Progenitor cell of endocrine pancreas (in vitro differentiated cells): ENCODE measurements at places on chromosomes 5 and 9.

- H3K27ac ChIP-seq = no peak overlapping the region
- no peaks in the 10 kb centered on the region for H3K27me3 ChIP-seq
These were observed 184.4 kb downstream of the SAXO1 start for GRCh38 chr9:18848657-18849056.

DNA sequence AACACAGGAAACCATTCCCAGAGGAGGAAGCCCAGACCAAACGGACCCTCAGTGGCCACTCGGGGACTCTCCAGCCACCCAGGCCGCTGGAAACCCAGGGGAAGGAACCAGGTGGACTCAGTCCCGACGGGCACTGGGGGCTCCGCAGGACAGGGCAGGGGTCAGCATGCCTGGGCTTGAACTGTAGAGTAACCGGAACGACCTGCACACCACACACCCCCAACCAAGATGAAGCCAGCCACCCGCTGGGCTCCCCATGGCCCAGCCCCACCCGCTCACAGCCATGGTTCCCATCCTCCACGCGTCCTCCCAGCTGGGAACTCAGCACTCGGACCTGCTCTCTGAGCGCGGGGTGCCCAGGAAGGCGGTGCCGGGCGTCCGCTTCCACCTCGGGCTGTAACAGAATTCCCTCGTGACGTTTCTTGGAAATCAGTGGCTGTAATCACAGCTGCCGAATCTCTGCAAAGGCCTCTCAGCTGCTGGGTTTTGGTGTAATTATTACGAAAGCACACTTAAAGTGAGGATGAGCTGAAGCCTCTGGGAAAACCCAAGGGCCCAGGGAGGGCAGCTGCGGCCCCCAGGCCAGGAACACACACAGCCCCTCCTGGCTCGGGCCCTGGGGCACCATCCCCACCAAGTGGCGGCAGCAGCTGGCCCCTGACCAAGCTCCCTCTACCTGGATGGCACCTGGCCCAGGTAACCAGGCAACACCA is 13.8 kb downstream of the NACC2 start:
- H3K36me3 ChIP-seq = no peaks in the 10 kb centered on the region
- no peaks in the 10 kb centered on the region for H3K27me3 ChIP-seq
- no peak overlapping the region for H3K4me3 ChIP-seq
- peaks cover 6% of the 10 kb centered on the region for H3K4me1 ChIP-seq

DNA sequence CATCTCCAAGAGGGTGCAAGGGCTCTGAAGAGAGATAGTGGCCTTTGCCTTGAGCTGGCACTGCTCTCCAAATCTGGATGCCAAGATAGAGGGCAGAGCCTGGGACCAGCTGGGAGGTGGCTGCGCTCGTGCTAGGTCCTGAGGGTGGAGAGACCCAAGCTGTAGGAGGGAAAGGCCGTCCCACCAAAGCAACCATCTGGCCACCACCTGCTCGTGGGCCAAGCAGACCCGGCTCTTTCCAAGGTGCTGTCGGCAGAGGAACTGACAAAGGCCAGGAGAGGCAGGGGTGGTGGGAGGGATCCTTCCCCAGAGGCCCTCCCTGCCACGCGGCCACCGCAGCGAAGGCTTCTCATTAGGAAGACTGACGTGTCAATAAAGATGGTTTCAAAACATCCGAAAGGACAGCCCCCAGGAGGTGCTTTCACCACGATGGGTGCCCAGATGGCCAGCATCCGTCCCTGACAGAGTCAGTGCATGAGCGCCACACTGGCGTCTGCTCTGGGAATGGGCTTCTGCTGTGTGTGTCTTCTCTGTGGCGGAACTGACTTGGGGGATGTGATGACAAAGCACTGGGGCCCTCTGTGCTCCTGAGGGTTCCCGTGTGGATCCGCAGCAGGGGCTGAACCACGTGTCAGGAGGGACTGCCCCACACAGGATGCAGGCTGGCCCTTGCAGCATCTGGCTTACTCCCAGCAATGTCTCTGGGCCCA is 213.5 kb downstream of the FANCC start:
- no peak for DNase-seq
- no peak overlapping the region for H3K4me3 ChIP-seq
- H3K27me3 ChIP-seq = no peaks in the 10 kb centered on the region
- peaks cover 16% of the 10 kb centered on the region for H3K36me3 ChIP-seq
- H3K27ac ChIP-seq = no peak overlapping the region
- H3K4me1 ChIP-seq = no peaks in the 10 kb centered on the region

- H3K4me1 ChIP-seq = peaks cover 5% of the 10 kb centered on the region
- H3K36me3 ChIP-seq = peaks cover 6% of the 10 kb centered on the region
- no peak overlapping the region for H3K4me3 ChIP-seq
- DNase-seq = no peak
- no peaks in the 10 kb centered on the region for H3K27me3 ChIP-seq
- no peak overlapping the region for H3K27ac ChIP-seq
These were observed 49.0 kb downstream of the NDUFAF2 start for GRCh38 chr5:60993875-60994571.

- no peak for DNase-seq
- H3K4me1 ChIP-seq = no peaks in the 10 kb centered on the region
- H3K27ac ChIP-seq = no peak overlapping the region
These were observed 155.1 kb upstream of the ZNF462 start for GRCh38 chr9:106707738-106708474.

- H3K4me1 ChIP-seq = peaks cover 6% of the 10 kb centered on the region
- H3K27me3 ChIP-seq = no peaks in the 10 kb centered on the region
- no peak for DNase-seq
- H3K27ac ChIP-seq = no peak overlapping the region
- no peaks in the 10 kb centered on the region for H3K36me3 ChIP-seq
These were observed 115.8 kb upstream of the SLIT3 start for GRCh38 chr5:169416583-169417196.

GRCh38 chr5:168227973-168228615 is 63.4 kb upstream of the WWC1 start:
- no peak for DNase-seq
- peaks cover 6% of the 10 kb centered on the region for H3K27me3 ChIP-seq
- no peak overlapping the region for H3K4me3 ChIP-seq
- peaks cover 8% of the 10 kb centered on the region for H3K4me1 ChIP-seq
- H3K27ac ChIP-seq = no peak overlapping the region

DNA sequence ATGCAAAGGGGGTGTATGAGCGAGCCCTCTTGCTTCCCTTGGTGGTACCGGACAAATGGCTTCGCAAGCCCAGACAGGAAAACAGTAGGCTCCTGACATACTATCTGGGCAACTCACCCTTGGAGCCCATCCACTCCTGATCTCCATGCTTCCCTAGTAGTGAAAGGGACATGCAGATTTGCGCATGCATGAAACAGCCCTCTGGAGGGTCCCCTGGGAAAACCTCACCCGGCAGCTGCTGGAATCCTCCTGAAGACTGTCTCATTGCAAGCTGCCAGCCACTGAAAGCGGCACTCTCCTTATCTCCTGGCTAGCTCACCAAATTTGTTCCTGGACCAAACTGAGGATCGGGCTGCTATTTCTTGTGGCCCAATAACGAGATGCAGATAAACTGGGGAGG is 10.2 kb downstream of the ZNF169 start:
- no peak for DNase-seq
- no peak overlapping the region for H3K27ac ChIP-seq
- no peaks in the 10 kb centered on the region for H3K27me3 ChIP-seq

DNA sequence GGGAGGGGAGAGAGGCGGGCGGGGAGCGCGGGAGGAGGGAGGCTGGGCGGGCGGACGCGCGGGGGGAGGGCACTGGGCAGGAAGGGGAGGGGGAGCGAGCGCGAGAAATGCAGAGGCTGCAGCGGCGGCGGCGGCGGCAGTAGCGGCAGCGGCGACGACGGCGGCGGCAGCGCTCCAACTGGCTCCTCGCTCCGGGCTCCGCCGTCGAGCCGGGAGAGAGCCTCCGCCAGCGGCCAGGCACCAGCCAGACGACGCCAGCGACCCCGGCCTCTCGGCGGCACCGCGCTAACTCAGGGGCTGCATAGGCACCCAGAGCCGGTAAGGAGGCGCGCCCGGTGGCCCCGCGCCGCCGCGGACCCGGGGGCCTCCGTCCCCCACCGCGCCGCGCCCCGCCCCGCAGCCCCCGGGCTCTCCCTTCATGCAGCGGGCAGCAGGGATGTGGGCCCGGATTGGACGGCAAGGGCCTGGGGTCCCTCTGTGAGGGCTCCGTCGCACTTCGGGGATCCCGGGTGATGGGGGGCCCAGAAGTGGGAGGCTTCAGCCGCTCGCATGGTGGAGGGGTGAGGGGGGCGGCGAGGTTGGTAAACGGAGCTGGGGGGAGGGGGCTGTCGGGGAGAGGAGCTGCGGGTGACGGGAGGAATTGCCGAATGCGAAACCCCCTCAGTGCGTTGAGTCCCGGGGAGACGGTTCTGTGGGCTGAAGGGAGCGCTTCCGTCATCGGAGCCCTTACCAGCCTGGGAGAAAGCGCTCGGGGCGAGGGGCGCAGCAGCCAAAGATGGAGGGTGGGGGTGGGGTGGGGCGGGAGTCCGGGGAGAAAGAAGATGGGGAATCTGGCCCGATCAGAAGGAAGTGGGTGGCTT is at the start of gene BASP1:
Gene BASP1 (plus strand): TSS at position 139 of the 860 bp plus-strand sequence. CDS start 57,586 bp downstream, outside the sequence.
- peaks cover 4% of the 10 kb centered on the region for H3K36me3 ChIP-seq
- no peaks in the 10 kb centered on the region for H3K27me3 ChIP-seq
- peak within 1 kb of the TSS; percentile 96 for H3K4me3 ChIP-seq
- peak within 1 kb of the TSS; percentile 97 for H3K27ac ChIP-seq

DNA sequence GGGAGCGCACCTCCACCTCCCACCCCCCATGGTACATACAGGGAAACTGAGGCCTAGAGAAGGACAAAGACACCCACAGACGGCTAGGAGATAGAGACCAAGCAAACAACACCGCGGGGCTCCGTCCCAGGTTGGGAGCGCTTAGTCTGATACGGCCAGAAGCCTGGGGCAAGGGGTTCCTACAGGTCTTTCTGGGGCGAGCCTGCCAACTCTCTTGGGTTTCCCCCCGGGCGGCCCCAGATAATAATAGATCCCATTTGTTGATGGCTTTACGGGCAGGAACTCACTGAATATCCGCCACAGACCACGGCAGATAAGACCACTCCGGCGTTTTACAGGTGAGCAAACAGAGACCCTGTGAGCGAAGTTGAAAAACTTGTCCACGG is 5.0 kb upstream of the EBF1 start:
- H3K27ac ChIP-seq = no peak overlapping the region
- H3K4me3 ChIP-seq = peak overlapping the region; percentile 59
- peaks cover 22% of the 10 kb centered on the region for H3K4me1 ChIP-seq

DNA sequence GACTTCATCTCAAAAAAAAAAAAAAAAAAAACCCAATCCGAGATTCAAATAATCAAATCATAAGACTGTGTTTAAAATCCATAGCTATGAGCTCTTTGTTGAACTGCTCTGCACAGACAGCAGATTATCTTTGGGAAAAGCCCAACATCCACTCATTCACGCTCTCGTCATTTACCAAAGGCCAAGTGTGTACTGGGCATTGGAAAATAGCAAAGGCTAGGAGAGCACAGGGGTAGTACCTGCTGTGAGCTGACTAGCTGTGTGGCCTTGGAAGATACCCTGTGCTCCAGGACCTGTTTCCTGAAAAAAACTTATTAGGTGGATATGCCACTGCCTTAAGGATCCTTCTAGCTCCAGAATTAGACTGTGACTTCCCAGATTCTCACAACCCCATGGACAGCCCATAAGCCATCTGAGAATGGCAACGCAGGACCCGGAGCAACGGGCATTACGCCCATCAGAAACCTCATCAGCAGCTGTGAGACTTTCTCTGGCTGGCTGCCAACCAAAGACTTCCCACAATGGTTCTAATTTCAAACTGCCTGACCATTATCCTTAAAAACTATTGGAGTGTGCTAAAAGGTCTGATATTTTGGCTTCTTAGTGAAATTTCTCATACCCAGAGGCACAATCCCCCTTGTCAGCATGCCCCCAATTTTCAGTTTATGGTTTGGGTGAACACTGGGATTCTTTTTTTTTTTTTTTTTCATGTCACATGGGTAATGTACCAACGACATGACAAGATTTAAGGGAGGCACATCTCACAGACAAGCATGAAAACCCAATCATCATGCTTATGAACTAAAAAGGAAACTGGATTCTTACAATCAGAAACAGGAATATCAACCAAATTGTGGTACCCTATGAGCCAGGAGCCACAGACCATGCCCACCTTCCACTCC is 16.8 kb downstream of the SERINC5 start:
- peaks cover 28% of the 10 kb centered on the region for H3K4me1 ChIP-seq
- H3K27ac ChIP-seq = peak overlapping the region; percentile 75
- DNase-seq = no peak
- H3K4me3 ChIP-seq = no peak overlapping the region

GRCh38 chr5:91255396-91256141 is 127.5 kb downstream of the ARRDC3 start:
- no peak for DNase-seq
- H3K4me1 ChIP-seq = peaks cover 5% of the 10 kb centered on the region

GRCh38 chr5:64201996-64202395 is 36.4 kb downstream of the RNF180 start:
- H3K4me1 ChIP-seq = no peaks in the 10 kb centered on the region
- H3K27me3 ChIP-seq = no peaks in the 10 kb centered on the region
- no peaks in the 10 kb centered on the region for H3K36me3 ChIP-seq
- H3K4me3 ChIP-seq = no peak overlapping the region
- no peak overlapping the region for H3K27ac ChIP-seq

DNA sequence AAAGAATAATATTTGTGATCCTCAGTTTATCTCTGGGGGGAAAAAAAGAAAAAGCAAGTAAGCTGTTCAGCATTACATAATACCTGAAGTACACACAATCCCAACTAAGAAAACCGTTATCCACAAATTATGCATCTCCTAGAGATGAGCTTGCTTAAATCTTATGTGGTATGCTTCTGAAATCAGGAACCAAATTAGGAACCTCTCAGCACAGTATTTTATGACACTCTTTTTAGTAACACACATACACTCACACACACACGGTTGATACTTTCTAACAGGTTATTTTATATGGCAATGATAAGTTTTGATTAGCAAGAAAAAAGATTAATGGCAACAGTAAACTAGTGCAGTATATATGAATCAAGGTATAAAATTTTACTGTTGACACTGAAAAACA is 1.2 kb upstream of the ZNF510 start:
- peak overlapping the region; percentile 90 for H3K4me3 ChIP-seq
- no peaks in the 10 kb centered on the region for H3K27me3 ChIP-seq
- H3K27ac ChIP-seq = no peak overlapping the region
- H3K4me1 ChIP-seq = peaks cover 10% of the 10 kb centered on the region
- peaks cover 7% of the 10 kb centered on the region for H3K36me3 ChIP-seq

GRCh38 chr5:107779437-107779836 is 108.7 kb upstream of the EFNA5 start:
- peaks cover 2% of the 10 kb centered on the region for H3K36me3 ChIP-seq
- no peak for DNase-seq
- H3K27ac ChIP-seq = no peak overlapping the region
- peaks cover 46% of the 10 kb centered on the region for H3K27me3 ChIP-seq

GRCh38 chr5:476814-477175 is 33.8 kb downstream of the EXOC3 start:
- no peak overlapping the region for H3K27ac ChIP-seq
- no peak overlapping the region for H3K4me3 ChIP-seq
- H3K36me3 ChIP-seq = no peaks in the 10 kb centered on the region
- DNase-seq = no peak

DNA sequence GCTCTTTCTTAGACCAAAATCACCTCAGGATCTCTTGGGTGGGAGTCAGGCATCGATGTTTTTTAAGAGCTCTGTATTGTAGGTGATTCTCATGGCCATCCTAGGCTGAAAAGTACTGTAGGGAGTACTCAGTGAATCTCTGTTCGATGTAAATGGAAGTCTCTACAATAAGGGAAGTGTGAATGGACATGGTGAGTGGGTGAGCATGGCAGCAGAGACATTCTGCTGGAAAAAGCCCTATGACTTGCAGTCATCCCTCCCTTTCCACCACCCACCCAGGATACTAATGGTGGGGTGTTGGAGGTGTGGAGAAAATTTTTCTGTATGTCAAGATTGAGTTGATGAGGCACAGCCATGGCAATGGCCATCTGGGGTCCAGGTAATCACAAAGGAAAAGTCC is 30.9 kb downstream of the ZNF366 start:
- no peak overlapping the region for H3K27ac ChIP-seq
- no peak overlapping the region for H3K4me3 ChIP-seq
- no peaks in the 10 kb centered on the region for H3K36me3 ChIP-seq
- peaks cover 4% of the 10 kb centered on the region for H3K4me1 ChIP-seq
- no peak for DNase-seq
